ENCODE measurements at places on chromosomes 7 and 10.

DNA sequence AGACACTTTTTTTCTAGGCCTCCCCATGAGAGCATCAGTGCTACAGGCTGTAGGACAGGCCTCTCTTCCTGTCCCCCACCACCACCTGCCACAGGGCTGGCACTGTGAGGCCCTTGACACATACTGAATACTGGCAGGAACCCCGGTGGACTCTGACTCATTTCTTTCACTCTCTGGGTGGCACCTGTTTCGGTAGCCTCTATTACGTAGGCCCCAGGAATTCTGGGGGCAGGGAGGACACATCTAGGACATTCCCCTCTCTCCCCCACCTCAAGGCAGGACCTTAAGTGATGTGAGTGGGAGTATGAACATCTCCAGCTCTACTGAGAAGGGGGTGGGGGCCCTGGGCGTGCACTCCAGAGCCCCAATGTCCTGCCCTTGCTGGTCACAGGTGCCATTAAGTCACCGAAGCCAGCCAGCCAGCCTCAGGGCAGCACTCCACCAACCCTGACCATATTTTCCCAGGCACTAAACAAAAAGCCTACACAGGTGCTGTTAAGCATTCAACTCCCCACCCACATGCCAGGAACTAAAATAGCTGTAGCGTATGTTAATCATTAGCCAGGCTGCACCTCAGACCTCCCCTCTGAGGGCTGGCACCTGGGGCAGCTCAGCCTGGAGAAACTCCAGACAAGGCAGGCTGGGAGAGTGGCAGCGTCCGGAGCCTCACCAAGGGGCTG lies 8.9 kb downstream of the ANXA11 start:
- DNase-seq: no peak

DNA sequence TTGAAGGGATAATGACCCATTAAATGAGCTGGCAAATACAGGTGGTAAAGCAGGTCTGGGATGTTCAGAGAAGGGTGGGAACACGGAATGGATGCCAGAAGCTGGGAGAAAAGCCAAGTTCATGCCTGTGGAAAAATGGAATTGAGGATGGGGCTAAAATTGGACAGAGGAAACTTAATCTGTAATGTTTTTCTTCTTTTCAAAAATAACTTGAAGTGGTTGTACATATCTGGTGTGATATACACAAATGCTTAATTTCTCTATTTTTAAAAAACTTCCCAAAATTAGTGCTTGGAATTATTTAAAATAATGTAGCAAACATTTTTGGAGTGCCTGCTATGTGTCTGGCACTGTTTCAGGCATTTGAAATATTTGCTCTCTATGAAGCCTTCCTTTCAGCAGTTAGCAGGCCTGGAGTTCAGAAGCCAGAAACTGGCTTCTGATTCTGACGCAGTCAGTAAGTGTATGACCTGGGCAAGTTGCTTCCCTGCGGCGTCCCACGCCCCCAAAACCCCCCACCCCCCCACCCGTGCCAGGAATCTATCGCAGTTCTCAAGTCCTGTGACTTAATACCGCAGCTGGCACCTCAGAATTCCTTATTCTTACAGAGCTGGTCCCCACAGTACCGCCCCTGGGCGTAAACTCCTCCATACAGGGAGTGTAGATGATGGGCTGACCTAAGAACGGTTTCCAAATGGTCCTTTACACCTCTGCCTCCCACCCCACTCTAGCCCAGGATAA lies 828 bp upstream of the MALSU1 start:
- no peak for DNase-seq

DNA sequence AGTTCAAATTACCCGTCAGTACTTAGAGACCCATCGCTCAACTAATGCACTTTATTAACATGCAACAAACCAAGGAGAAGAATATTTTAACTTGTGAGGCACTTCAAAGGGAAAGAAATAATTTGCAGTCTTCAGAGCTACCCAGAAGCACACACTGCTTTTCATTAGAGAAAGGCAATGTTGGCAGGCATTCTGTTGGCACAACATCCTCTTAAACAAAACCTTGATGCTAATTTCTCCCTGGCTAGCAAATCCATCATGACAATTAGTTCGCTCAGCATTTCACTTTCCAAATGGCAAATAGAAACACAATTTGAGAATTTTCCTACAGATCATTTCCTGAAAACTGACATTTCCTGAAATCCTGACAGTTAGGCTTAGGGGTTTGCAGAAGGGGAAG lies 155.6 kb upstream of the FAM13C start:
- no peak for DNase-seq

DNA sequence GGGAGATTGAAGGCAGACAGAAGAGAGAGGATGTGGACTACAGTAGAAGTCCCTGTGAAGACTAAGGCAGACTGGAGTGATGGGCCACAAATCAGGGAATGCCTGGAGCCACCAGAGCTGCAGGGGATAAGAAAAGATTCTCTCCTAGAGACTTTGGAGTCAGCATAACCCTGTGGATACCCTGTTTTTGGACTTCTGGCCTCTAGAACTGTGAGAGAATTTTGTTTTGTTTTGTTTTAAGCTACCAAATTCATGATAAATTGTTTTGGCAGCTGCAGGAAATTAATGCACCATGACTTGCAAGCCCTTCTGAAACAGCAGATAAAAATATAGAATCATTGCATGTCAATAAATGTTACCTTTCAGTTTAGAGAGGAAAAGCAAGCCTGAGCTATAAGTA lies 41.3 kb downstream of the INHBA start:
- DNase-seq: no peak

- DNase-seq: no peak
Observed at GRCh38 chr7:141700848-141701371, 1.1 kb downstream of the DENND11 start.

- DNase-seq: no peak
Observed at GRCh38 chr7:127885843-127886242, 145.4 kb downstream of the LRRC4 start.

All from SIG-M5 (cell line).